ENCODE measurements at places on chromosomes 1 and 21.

GRCh38 chr1:147225193-147225730, at the start of gene FMO5:
Gene FMO5 (minus strand): TSS chr1:147225339. CDS start chr1:147225029, 310 bp downstream.
- DNase-seq, result peak; percentile 47

DNA sequence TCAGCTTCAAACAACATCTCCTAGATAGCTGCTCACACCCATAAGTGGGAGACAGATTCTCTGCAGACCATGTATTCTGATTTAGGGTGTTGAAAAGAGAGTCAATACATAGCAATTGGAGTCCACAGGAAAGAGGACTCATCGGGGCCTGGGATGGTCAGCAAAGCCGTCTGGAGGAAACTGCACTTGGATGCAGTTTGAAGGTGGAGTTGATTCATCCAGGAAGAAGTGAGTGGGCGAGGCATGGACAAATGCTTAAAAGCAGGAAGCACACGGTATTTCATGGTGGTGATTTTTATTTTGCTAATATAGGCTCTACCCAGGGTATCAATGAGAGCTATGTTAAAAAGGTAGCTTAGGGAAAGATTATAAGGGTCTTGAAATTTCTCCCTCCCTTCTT, 36.8 kb upstream of the DIRAS3 start:
- DNase-seq, result no peak

DNA sequence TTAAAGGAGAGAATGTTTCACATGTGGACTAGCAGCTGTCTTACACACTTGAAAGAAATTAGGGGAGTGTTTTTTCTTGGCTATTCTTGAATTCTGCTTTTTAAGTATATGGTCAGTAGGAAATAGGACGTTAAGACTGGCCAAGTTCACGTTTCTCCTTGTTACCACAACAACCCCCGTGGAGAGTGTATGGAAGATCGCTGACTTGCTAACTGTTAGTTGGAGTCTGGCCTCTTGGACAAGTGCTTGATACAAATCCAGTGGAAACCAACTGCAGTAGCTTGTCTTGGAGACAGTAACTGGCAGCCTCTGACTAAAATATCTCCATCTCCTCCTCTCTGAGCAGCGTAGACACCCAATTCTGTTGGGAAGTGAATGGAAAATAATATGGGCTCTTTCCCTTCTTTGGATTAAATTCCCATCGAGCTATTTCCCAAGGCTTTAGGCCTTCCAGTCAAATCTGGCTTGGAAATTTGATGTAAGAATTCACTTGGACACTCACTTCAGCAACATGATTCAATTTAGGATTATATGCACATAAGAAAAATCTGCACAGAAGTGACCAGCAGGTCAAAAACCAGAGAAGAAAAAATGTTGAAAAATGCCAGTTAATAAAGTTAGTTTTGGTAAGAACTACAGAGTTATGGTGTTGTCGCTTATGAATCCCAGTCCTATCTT, 3.6 kb upstream of the NFIA start:
- DNase-seq, result no peak

- DNase-seq, result no peak
Measured at GRCh38 chr1:54124472-54124871, 28.3 kb downstream of the CDCP2 start.
